ENCODE measurements at places on chromosomes 13 and 19.

- DNase-seq, result no peak
Measured at GRCh38 chr13:47845981-47846380, 155.1 kb downstream of the SUCLA2 start.

DNA sequence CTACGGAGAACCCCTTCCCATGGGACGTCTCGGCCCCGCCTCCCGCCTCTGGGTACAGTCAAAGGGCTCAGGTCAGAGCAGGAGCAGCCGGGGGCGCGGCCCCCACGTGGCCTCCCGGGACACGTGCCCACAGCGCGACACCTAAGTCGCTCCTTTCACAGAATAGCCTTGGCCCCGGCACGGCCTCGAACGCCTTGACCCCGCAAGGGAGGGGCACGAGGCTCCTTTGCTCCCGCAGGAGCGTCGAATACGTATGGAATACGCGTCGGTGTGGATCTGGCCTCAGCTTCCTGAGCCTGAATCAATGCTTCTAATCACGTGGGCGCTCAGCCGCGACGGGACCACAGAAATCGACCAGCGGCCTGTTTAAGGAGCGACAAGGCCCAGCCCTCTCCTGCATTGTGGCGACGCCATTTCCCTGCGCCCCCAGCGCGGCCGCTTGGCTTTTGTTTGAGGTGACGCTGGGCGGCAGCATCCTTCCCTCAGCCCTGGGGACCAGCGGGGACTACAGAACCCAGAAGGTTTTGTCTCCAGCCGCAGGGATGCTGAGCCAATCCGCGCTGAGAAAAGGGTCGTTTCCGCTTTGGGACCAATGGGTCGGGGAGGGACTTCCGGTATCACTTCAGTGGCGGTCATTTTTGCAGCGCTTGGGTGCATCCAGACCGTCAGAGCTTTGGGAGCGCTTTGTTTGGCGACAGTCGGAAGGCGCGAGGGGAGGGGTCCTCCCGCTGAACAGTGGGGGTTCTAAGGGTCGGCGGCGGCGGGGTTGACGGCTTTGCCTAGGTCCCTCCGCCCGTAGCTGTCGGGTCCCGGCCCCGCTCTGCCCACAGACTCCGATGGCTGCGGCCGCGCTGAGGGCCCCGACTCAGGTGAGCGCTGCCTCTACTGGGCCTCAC lies at the start of gene ZIK1:
ZIK1 (plus strand) TSS at position 625 of the 896 bp plus-strand sequence; CDS start at position 837, 212 bp downstream.
- peak; percentile 81 for DNase-seq

DNA sequence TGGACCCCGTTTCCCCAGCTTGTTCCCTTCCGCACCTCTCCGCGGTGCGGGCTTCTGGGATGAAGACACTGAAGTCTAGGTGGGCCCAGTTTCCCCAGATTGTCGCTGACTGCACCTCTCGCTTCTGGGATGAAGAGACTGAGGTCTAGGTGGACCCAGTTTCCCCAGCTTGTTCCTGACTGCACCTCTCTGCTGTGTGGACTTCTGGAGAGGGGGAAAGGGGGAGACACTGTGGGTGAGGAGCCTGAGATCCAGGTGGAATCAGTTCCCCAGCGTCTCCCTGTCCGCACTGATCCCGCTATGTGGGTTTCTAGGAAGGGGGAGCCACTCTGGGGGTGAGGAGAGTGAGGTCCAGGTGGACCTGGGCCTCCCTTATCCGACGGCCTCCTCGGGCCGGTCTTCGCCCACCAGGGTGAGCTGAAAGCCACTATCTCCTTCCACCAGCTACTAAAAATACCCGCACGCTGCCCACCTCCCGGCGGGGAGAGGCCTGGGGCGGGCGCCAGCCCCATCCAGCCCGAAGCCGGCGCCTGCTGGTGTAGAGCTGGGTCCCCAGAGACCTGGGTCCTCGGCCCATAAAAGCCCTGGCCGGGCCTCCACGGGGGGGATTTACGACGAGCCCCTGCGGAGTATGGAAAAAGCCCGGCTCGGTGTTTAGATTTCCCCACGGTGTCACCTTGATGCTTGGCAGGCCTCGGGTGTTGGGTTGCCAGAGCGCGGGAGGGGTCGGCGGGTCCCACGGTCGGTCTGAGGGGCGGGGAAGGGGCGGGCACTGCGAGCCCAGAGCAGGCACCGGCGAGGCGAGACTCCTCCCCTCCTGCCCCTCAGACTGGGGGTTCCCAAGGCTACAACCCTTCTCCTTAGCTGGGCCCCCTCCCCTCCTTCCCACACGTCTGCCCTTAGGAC lies 10.6 kb downstream of the FUT6 start:
- peak; percentile 41 for DNase-seq

DNA sequence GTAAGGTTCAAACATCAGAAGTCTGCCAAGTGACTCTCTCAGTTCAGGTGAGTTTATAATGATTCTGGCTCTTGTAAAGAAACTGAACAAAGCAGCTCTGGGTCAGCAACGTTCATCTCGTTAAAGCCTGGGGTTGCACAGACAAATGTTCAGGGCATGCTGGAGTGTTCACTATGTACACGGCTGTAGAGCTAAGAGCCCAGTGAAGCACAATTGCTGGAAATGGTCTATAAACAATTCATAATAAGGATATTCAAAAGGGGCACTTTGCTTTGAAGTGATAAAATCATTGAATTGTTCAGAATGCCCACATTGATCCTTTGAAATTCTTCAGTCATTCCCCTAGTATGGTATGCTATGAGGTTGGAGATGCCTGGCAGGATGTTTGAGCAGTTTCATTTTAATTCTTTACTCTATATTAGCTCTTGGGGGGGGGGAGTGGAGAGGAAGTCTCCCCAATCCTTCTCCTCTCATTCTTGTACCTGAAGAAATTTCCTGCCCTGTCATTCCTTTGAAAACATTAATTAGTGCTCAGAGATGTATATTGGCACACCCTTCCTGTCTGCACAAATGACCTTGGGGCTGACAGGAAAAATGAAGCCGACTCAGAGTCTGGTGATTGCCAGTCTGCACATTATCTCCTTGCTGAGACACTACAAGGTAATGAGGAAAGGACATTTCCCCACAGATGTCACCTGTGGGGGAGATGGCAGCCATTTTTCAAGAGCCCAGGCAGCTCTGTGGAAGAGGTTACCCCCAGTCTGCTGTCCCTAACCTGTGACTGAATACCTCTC lies 145.5 kb downstream of the DLEU7 start:
- no peak for DNase-seq

GRCh38 chr19:35077411-35078223 lies 36.1 kb downstream of the HPN start:
- no peak for DNase-seq

DNA sequence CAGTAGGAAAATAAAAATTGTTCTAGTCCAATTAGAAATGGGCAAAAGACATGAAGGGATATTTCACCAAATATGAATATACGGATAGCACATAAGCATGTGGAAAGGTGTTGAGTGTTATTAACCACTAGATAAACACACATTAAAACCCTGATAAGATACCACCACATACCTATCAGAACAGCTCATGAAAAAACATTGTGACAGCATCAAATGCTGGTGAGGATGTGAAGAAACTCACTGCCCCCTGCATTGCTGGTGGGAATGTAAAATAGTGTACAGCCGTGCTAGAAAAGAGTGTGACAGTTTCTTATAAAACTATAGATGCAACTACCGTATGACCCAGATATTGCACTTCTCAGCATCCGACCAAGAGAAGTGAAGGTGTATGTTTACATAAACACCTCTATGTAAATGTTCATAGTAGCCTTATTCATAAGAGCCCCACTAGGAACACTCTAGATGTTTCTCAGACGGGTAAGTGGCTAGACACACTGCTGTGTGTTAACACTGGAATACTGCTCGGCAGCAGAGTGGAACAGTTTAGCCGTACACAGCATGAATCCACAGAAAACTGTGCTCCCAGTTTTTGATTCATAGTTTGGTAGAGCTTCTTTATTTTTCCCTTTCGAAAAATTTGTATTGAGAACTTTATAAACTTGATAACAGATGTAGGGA lies 321.1 kb downstream of the MYO16 start:
- no peak for DNase-seq

- DNase-seq, result no peak
Measured at GRCh38 chr13:98401934-98402333, 175.0 kb downstream of the STK24 start.

DNA sequence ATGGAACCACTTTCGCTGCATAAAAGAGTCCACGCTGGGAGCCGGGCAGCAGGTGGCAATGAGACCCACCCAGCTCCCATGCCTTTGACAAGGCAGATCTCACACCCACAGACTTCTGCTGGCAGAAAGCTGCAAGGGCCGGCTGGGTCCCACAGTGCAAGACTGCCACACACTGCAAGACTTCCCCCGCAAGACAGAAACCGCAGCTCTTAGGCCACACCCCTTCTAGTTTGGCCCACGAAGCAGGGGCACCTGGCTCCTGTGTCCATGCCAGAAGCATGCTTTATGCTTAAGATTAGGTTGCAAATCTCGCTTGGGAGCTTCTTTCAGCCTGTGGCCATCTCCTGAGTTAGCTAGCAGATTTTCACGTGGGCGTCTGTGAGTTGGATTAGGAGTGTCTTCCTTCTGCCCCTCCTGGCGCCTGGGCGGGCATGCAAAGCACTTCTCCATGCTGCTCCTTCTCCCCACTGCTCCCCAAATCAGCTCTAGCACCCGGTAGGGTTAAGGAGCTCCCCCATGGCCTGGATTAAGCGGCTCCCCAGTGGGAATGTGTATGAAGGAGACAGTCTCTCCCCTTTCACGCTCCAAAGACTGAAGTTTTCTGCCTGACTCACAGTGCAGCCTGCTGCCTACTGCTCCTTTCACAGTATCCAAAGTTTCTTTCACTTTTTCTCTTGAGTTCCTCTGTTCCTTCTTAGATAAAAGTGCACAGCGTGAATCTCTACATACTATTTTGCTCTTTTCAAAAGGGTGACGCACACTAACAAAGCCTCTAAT lies 17.7 kb downstream of the GPC6 start:
- no peak for DNase-seq

- DNase-seq, result peak; percentile 35
Measured at GRCh38 chr19:38317104-38317612, 1.4 kb upstream of the YIF1B start.

DNA sequence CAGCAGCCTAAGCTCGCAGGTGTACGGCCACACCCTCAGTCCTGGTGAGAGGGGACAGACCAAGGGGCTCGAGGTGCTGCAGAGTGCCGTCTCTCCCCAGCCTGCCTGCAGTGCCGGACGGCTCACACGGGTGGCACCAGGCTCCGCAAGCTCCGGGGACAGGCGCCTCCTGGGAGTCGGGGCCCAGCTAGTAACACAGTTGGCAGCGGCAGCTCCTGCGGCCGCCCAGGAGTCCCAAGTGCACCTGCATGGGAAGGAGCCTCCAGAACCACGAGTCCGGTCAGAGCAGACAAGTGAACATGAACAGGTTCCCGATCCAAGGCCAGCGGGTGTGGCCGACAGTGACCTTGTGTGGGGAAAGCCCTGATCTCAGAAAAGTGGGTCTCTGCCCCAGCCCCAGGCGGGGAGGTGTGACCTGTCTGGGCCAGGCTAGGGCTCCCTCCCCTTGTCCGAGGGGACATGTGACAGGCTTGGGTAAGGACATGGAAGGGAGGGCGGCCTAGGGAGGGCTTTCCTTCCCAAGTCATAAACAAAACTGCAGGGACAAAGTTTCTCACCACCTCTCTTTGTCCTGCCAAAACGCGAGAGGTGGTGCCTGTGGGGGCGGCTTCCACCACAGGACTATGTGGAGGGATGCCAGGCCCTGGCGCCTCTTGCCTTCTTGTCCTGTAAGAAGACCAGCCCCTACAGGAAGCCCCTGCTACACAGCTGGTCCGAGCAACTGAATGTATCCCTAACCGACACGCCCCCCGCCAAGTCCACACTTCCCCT lies 46.5 kb downstream of the MLLT1 start:
- no peak for DNase-seq

DNA sequence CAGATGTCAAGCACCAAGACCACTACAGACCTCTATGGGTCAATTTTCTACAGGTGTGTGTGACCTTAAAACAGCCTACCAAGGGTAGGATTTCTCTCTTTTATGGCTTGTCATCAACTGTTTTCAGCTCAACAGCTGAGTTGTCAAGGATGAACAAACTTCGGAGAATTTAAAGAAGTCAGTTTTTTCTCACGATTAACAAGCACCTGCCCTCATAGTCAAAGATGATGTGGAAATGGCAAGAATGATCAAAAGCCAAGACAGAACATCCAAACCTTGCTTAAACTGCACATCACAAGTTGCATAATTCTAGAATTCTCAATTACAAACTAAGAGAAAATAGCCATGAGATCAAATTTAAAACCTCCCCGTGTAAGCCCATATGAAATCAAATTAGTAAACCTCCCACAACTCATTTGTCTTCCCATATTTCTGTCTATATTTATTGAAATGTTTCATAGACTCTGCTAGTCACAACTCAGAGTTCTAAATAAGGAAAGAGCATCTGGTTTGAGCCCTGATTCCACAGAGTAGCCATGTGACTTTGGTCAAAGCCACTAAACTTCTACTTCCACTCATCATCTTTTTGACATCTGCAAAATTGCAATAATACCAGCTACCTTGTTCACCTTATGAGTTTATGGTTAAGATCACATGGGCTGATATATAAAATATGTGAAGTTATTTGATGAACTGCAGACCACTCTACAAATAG lies 521.5 kb upstream of the HTR2A start:
- no peak for DNase-seq

DNA sequence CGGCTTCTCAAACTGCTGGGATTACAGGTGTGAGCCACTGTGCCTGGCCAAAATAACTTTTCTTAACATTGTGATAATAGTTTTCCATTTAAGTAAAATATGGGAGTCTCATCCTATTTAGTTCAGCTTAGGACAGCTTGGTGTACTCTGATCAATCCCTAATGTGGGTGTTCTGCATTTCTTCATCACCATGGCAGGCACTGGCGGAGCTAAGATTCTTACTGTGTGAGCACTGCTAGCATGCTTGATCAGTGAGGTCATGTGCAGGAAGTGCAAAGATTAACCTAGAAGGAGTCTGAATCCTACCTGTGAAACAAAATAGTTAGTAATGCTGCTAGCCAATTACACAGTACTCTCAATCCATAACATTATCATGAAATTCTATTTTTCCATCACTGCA lies 1684.2 kb upstream of the SLC10A2 start:
- DNase-seq, result no peak

- DNase-seq, result no peak
Measured at GRCh38 chr13:61202042-61202441, 213.6 kb downstream of the PCDH20 start.

GRCh38 chr13:113119166-113119821 lies 3.3 kb upstream of the F10 start:
- no peak for DNase-seq

GRCh38 chr19:43582495-43582894 lies 6.9 kb downstream of the PINLYP start:
- DNase-seq, result no peak

- DNase-seq, result no peak
Measured at GRCh38 chr13:18949970-18950369, 231.7 kb downstream of the TUBA3C start.

DNA sequence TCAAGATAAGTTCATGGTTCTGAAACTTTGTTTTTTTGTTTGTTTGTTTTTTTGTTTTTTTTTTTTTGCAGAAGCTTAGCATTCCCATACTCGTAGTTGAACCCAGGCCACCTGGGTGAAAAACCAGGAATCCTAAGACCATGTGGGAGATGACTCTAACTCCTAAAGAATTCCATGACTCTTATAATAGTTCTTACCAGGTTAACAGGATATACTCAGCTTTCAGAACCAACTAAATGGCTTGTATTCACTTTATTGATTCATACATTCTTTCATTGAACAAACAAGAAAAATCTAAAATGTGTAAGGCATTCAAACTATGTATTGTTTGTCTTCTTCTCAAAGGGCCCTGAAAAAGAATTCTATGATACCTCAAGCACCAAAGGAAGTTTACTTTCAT lies 40.5 kb upstream of the KLF5 start:
- no peak for DNase-seq

Data from activated CD4-positive, alpha-beta T cell treated with anti-CD3 and anti-CD28 coated beads, Interleukin-2, amount 50 U/mL, for 48 hours (primary cell).